ENCODE measurements at places on chromosomes 3 and 15.

GRCh38 chr15:70855764-70856163 is 1.8 kb upstream of the LARP6 start:
- DNase-seq, result no peak

GRCh38 chr3:75294124-75294523 is 370.0 kb upstream of the FRG2C start:
- DNase-seq, result no peak

DNA sequence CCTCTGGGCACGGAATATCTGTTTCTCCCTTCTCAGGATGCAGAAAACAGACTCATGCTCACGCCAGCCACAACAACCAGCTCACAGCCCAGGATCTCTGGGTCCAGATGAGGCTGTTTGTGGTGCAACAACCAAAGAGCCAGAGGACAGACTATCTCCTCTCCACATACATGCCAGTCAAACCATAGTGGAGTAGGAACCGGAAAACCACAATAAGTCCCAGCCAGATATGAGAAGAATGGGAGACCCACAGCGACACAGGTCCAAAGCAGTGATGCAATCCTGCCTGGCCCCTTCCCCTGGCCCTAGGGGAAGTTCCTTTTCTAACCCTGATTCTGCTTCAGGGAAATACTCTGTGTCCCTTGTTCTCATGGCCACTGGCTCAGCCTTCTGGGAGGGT is 27.6 kb downstream of the MEX3B start:
- no peak for DNase-seq

- no peak for DNase-seq
Observed at GRCh38 chr3:195763076-195763830, 42.5 kb downstream of the MUC20 start.

GRCh38 chr3:121748680-121749275 is 763 bp downstream of the GOLGB1 start:
- peak; percentile 75 for DNase-seq

DNA sequence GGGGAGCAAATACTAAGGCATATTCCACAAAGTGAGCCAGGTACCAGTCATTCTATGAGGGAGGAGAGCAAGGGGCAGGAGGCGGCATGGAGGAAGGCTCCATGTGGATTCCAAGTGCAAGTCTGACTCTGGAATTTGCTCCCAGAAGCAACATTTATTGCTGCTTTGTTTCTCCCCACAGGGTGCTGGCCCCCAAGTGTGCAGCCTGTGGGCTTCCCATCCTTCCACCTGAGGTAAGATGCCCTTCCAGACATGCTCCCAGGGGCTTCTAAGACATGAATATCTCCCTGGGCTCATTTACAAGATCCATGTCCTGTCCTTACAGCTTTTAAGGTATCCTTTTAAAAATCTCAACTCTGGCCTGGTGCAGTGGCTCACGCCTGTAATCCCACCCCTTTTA is 15.9 kb upstream of the SACM1L start:
- no peak for DNase-seq

GRCh38 chr15:27770769-27771554 is 328.2 kb downstream of the OCA2 start:
- no peak for DNase-seq

DNA sequence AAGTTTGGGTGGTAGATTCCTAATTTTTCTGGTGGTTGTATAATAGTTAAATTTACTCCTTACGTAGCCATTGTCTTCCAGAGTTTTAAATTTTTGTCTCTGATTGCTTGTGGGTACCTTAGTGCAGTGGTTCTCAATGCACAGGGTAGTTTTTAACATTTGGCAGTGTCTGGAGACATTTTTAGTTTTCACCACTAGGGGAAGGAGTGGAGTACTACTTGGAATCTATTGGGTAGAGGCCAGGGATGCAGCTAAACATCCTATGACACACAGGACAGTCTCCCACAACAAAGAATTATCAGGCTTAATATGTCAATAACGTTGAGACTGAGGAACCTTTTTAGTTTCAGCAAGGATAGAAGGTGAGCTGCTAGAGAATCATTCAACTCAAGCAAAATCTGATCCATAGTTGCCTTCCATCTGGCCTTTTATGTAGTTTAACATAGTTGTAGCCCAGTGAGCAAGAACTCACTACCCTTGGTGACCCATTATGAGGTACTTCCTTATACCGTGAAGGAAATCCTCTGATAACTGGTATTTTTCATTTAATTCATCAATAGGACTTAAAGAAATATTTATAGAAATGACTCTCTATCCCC is 8.6 kb upstream of the STX19 start:
- DNase-seq, result peak; percentile 70

DNA sequence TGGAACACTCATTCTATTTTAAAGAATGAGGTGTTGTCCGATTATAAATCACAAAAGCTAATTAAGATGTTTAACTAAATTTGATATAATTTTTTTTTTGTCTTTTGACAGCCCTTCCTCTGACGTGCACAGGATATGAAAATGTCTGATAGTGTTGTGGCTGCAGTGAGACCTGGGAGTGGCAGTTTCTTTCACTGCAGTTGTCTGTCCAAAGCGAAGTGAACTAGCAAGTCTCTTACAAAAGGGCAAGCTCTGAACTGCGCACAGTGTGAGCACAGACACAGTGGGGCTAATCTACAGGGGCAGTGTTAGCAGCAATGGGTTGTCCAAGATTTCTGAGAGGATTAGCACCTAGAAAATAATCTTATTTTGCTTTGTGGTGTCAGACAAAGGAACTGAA is 29.1 kb upstream of the MYRIP start:
- DNase-seq, result no peak

DNA sequence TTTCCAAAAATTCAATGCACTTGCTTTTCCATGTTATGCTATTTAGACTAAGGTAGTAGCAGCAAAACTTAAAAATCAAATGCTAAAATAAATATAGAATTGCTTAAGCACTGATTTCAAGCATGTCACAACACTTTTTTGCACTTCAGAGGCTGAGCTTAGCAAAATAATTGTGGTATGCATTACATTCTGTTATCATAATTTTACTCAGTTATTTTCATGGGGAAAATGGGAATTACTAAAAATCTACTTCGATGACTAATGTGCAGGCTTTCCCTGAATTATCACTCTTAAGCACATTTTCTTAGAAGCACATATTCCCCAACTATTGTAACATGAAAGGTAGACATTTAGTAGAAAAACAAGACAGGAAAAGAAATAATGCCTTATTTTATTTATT is 322.4 kb upstream of the CBLB start:
- DNase-seq, result no peak

DNA sequence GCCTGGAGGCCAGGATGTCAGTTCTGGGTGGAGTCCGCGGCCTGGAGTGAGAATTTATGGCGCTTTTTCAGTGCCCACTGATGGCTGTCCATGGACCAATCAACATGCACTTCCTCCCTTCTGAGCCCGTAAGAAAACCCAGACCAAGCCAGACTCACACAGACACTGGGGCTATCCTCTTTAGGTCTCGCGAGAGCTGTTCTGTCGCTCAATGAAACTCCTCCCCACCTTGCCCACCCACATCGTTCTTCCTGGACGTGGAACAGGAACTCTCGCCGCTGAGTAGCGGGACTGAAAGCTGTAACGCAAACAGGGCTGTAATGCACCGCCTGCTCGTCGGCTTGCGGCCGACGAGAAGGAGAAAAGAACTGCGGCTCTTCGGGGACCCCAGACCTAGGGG is 833.0 kb upstream of the CADM2 start:
- DNase-seq, result no peak

DNA sequence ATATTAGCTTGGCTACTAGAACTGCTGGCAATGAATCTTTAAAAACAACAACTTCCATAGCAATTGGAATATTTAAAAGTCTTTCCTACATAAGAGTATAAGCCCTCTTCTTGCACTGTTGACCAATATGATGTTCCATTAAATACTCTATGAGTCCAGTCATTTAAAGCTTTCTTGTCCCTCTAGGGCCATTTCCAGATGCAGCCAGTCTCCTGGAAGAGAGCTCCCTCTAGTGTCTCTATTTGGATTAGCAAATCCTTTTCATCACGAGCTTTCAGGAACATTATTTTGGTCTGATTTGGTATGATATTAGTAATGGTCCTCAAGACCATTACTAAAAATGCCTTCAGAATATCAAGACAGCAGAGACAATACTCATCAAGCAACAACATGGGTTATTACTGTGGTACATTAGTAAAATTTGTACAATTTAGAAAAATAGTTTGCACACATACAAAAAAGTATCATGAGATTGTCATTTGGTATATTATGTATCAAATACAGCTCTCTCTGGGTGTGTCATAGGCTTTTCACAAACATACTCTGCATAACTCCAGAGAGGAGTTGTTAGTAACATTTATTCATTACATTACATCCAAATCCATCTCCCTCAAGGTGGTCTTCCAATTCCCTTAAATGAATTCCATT is 101.3 kb downstream of the DPH6 start:
- DNase-seq, result peak; percentile 56

DNA sequence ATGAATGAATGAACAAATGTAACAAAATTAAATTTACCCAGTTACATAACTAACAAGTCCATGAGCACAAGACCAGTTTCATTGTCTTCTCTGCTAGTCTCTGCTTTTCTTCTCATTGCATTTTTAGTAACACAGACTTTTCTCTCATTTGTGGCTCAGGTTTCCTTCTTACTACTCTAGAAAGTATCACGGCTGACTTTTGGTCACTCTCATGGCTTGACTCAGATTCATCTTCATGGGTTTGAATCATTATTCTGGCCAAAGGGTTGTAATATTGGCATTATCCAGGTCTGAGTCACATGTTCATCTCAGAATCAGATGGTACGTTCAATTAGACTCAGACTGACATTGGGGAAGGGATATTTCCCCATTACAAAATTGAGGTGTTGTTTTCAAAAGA is 121.5 kb upstream of the SATB1 start:
- no peak for DNase-seq
